HS-27A (cell line): ENCODE measurements at places on chromosomes 6 and 20.
A peak's percentile ranks its signal among the peaks of the same experiment; 100 is the strongest.

DNA sequence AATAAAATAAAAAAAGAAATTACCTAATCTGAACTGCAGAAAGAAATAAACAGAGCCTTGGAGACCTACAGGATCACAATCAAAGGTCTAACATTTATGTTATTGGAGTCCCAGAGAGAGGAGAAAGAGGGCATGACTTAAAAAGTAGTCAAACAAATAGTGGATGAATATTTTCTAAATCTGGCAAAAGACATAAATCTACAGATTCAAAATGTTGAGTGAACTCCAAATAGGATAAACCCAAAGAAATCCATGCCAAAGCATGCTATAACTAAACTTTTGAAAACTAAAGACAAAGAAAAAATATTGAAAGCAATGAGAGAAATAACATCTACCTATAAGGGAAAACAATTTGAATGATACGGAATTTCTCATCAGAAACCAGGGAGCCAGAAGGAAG lies 38.2 kb downstream of the PSMB1 start:
- DNase-seq: no peak

DNA sequence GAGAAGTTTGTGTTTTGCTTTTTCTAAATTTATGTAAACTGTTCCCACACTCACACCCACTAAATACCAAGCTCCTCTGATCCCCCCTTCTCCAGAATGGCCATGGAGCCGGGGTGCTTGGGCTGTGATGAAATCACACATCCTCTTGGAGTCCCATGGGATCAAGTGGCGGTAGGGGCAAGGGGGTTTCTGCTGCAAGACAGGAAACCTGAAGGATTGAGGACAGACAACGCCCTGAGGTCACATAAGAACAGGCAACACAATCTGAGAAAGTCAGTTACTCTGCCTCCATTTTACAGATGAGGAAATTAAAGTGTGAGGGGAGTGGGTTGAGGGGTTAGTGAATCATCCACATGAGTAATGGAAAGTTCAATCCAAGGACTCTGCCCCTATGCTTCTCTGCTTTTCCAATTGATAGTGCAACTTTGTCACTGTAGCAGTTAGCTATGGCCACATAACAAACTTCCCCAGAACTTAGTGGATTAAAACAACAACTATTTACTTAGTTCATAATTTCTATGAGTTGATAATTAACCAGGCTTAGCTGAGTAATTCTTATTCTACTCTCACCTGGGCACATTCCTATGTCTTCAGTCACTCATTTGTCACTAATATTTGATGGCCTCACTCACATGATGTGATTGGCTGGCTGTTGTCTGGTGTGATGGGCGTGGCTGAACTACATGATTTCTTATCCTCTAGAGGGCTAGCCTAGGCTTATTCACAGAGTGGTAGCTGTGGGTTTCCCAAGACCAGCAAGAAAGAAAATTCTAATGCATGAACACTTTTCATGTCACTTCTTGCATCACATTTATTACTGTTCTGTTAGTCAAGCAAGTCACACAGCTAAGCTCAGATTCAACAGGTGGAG lies 311.1 kb upstream of the RNF24 start:
- no peak for DNase-seq

- no peak for DNase-seq
These were observed 19.7 kb downstream of the PPIL6 start for GRCh38 chr6:109420751-109421150.

DNA sequence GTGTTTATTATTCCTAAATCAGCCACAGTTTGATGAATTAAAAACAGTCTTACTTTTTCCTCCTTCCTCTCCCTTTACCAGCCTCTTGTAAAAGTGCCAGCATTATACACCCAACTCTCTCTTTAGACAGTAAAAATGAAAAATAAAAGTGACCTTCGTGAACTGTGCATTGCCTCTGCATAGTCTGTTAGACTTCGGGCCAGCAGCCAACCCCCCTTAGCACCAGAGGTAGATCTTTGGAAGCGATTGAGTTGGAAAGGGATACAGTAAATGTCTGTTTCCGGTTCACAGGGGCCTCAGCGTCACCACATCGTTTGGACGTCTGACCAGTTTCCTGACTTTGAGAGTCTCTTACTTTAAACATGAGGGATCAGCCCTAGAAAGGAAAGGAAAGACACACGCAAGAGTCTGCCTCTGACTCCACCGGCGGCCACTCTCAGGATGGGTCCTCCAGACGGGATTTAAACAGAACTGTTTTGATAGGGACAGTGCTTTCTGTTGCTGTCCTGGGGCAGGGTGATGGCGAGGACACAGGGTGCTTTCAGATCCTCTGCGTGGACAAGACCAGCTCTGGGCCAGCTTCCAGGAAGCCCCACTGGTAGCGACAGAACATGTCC lies 206.6 kb upstream of the PREP start:
- DNase-seq: no peak

DNA sequence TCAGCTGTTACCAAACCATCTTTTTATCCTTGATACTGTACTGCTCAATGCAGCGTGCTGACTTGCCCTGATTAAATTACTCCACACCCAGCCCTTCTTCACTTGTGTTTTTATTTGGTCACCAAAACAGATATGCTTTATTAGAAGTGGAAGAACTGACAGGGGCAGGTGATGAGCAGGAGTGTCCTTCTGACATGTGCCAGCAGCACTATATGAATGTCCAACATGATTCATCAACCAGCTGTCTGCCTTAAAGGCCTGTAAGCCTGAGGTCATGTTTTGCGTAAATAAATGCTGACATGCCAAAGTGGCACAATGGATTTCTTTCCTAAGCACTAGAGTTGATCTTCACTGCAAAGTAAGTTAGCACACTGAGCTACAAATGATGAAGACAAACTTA lies 15.4 kb downstream of the POPDC3 start:
- DNase-seq: no peak

- DNase-seq: no peak
These were observed 95.5 kb upstream of the SCP2D1 start for GRCh38 chr20:18718129-18718528.

DNA sequence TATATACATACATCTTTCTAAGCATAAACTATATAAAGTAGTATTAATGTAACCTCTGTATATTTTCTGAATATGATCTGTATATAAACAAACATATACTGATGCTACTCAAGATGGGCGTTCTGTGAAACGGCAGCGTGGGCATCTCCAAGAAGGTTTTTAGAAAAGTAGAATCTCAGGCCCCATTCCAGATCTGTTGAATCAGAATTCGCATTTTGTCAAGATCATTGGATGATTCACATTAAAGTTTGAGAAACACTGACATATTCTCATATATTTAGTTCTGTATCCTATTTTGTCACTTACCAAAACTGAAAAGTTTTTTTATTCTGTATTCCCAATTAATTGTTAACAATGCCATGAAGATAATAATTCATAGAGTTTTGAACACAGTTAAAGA lies 5.5 kb downstream of the C6orf141 start:
- DNase-seq: no peak

- no peak for DNase-seq
These were observed 120.2 kb upstream of the AFDN start for GRCh38 chr6:167706313-167707109.

GRCh38 chr6:44631968-44632367 lies 244.5 kb downstream of the CDC5L start:
- DNase-seq: no peak

GRCh38 chr6:35521235-35521634 lies 8.5 kb upstream of the TULP1 start:
- DNase-seq: no peak

GRCh38 chr6:113782636-113783035 lies 74.5 kb upstream of the MARCKS start:
- no peak for DNase-seq

- no peak for DNase-seq
These were observed 44.0 kb downstream of the SMPDL3A start for GRCh38 chr6:122833021-122833491.

- no peak for DNase-seq
These were observed 162.8 kb downstream of the ZFAND3 start for GRCh38 chr6:37982317-37982716.

DNA sequence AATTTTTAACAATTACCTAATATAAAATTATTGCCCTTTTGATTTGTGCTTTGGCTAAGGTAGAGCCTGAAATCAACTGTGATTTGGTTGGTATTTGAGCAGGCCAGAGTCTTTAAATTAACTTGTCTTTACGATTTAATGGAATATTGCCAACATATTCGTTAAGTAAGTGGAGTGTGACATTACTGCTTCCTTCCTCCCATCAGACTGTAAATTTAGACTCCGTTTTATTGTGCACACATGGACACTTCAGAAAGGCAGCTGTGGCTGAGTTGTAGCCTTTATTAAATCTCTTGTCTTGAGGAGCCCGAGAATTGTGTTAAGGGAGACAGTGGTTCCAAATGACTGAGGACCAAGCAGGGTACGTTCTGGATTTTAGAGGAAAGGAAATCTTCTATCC lies 57.4 kb downstream of the CAP2 start:
- DNase-seq: no peak

DNA sequence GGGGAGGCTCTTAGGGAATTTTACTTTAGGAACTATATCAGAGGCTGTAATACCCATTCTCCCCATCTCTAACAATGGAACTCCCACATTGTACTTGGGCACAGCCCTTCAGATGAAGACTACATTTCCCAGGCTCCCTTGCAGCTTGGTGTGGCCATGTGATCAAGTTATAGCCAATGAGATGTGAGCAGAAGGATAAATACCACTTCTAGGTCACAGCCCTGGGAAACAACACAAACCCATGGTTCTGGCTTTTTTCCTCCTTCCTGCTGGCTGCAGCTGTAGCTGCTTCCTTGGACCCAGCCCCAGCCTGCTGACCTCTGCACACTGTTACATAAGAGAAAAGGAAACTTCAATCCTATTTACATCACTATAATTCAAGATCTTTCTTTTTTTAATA lies 445.9 kb upstream of the JARID2 start:
- DNase-seq: peak; percentile 24

- peak; percentile 31 for DNase-seq
These were observed 391 bp downstream of the MAPRE1 start for GRCh38 chr20:32819992-32820697.

GRCh38 chr6:67935976-67936477 lies 699.1 kb upstream of the ADGRB3 start:
- no peak for DNase-seq

DNA sequence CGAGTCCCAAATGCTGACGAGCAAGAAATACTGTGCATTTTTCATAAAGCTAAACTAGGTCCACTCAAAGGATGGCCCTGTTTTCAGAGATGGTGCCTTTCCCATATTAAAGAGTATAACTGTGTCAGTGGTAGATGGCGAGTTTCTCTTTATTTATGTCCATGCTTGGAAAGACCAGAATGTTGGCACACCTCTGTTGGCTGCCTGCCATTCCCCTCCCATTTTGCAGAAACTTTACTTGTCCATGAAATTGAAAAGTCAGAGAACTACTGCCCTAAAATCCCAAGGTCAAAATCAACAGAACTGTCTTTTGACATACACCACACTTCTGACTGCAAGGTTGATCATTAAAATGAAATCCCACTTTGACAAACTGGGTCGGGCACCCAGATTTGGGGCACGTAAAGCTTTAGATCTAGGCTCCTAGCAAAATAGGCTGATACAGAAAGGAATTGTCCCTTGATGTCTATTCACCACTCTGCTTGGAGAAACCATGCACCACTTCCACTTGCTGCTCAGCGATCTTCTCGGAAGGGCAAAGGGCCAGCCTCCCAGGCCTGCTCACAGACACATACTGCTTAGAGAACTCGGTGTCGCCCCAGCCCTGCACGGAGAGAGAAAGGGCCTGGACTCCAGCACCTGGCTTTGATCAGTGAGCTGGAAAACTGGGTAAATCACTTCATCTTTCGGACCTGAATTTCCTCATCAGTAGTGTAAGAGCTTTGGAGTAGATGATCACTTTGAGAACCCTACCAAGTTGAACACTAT lies 130.0 kb downstream of the AGPAT4 start:
- DNase-seq: no peak

DNA sequence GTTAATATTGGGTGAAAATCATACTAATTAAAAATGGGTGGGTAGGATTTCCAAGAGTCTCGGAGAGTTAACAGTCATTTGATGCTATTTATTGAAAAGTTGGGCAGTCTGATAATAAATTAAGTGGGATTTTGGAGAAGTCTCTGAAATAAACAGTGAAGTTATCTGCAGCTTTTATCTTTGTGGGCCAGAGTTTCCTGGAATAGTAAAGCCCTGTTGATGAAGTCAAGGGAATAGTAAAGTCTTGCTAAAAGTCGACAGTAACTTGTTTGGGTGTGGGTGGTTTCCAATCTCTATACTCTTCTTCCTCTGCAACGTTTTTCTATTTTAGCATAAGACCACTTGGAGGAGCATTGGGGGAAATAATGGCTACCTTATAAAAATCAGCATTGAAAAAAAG lies 493.6 kb downstream of the EPM2A start:
- DNase-seq: no peak

GRCh38 chr6:157220485-157220884 lies 102.8 kb downstream of the TMEM242 start:
- no peak for DNase-seq

- no peak for DNase-seq
These were observed 226.2 kb upstream of the MAN1A1 start for GRCh38 chr6:119575721-119576120.

GRCh38 chr6:90101403-90101802 lies 195.2 kb downstream of the BACH2 start:
- no peak for DNase-seq

DNA sequence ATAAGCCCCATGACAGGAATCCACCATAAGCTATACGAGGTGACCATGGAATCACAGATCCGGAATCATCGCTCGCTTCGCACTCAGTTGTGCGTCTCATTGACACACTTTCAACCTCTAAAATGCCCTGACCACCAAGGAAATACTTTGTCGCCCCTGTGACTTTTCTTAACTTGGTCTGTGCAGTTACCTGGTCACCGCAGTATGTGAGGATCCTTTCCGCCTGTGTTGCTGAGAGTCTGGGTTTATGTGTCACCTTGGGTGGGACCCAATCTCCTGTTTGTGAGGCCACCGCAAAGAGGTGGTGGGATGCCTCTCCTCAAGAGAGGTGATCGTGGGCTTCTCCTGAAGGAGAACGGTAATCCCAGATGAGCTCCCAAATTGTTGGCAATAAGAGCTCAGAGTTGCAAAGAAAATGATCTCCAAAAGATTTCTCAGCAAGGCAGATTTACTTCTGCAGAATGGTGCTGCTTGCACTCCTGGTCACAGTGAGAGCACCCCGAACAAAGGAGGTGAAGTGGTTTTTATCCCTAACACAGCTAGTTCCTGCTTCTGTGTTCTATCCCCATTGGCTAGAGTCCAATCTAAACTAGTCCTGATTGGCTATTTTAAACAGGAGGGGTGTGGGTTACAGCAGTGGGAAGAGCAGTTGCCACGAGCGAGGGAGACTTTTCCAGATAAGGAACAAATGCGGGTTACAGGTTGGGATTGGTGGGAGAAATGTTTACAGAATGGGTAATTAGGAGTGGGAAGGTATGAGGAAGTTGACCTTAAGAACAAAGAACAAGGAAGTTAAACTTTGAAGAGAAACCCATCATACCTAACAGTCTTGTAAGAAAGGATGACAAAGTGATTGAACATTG lies 9.1 kb upstream of the ZNFX1 start:
- no peak for DNase-seq

GRCh38 chr6:150184850-150185731 lies 42.2 kb downstream of the PPP1R14C start:
- DNase-seq: no peak

GRCh38 chr6:10610289-10610688 lies 84.1 kb downstream of the C6orf52 start:
- no peak for DNase-seq

GRCh38 chr20:38764567-38765318 lies 16.5 kb downstream of the ACTR5 start:
- peak; percentile 60 for DNase-seq

- DNase-seq: no peak
These were observed 1.0 kb downstream of the FKBP1A start for GRCh38 chr20:1391640-1392442.
